ENCODE measurements at places on chromosomes 1 and 21.

DNA sequence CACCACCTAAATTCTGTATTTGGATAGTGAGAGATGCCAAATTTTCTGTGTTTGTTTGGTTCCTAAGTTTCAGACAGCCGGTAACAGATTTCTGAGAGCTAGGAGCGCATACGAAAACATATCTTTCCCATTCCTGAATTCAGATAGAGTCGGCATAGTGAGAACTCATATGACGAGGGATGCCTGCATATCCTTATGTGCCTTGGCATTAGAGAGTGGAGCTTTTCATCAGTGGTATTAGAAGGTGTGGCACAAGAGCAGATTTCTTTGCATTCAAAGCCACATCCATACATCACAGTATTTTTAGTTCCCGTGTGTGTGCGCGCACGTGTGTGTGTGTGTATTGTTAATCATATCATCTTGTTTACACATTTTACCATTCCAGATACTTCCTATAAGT lies 85.8 kb downstream of the ATP5PO start:
- no peak for DNase-seq

DNA sequence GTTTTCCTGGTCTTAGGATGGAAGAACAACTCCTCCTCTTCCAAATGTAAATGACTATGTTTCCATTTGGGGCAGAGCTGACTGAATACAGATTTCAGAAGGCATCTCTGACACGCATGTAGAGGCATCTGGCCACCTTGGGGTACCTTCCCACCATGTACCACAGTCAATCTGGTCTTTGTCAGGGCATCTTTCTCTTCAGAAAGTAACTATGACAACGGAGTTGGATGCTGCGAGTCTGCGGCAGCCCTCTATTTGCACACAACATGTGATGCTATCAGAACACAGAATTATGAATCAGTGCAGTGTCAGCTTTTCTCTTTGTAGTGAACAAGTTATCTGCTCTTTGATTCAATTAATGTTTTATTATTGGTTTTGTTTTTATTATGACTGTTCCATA lies 94.7 kb downstream of the TSEN15 start:
- no peak for DNase-seq

GRCh38 chr1:32350785-32351398 lies 11.4 kb downstream of the FAM229A start:
- peak; percentile 76 for DNase-seq

GRCh38 chr1:228512781-228513198 lies 25.6 kb downstream of the RNF187 start:
- no peak for DNase-seq

DNA sequence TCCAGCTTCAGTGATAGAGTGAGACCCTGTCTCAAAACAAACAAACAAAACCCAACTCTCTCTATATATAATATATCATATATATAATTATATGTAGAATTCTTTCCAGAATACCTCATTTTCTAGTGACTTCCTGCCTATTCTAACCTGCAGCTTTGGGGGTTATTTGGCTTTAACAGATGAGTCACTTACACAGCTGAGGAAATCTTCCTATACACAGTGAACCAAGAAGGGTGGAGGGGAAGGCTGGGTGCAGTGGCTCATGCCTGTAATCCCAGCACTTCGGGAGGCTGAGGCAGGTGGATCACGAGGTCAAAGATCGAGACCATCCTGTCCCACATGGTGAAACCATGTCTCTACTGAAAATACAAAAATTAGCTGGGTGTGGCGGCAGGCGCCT lies 9.2 kb downstream of the RAB29 start:
- no peak for DNase-seq

DNA sequence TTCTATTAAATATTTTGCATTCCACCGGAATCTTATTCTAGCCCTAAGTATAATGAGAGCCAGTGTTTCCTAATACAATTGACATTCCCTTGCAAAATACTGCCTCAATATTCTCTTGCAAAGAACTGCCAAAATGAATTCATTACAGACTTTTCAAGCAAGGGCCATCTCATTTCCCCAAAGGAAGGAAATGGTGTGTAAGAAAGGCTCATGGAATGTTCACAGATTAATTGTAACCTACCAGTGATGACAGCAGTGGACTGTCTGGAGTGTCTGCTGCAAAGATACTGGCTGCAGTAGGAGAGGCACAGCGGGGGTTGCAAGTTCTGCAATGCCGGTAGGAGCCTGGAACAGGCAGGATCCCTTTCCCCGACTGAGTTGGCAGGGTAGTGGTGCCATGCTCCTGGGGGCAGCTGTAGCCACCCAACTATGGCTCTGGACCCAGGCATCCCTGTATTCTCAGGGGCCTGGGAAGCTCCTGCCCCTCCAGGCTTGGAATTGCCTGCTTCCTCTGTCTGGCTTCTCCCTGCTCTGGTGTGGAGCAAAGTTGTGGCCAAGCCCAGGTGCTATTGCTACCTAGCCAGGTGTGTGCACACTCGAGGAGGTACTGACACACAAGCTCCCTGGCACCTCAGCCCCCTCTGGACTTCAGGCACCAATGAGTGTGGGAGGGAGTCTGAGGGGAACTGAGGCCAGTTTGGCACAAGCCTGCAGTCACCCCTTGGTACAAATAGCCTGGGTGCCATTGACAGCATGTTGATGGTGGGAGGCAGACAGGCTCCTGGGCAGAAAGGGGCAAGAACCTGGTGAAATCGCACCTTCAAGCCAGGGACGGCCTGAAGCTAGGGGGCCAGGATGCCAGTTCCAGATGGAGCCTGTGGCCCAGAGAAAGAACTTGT lies 1371.0 kb downstream of the KCNT2 start:
- DNase-seq: no peak

- no peak for DNase-seq
Observed at GRCh38 chr1:52850951-52851350, 8.4 kb downstream of the ZYG11A start.

DNA sequence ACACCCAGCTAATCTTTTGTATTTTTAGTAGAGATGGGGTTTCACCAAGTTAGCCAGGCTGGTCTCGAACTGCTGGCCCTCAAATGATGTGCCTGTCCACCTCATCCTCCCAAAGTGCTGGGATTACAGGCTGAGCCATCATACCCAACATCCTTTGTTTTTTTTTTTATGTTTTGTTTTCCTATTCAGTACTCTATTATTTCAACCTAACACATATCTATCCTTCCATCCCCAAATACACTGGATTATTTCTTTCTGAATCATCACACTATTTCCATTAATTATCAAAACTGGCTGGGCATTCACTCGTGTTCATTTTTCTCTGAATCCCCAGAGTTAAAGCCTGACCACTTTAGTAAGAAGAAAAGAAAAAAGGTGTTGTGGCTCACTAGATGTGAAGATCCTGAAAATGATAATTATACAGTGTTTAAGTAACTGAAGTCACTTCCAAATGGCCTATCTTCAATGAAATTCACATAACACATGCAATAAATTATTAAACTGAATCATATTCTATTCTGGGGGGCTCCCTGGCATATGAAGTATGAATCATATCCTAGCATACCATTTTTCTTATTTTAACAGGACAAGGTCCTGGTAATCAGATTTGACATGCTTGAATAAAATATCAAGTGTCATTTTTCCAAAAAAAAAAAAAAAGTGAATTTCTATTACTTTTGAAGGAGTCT lies 1754.2 kb downstream of the BRINP3 start:
- DNase-seq: no peak

GRCh38 chr1:70819785-70820184 lies 227.8 kb downstream of the PTGER3 start:
- no peak for DNase-seq

GRCh38 chr1:3732434-3733093 lies 19.7 kb upstream of the CCDC27 start:
- no peak for DNase-seq

DNA sequence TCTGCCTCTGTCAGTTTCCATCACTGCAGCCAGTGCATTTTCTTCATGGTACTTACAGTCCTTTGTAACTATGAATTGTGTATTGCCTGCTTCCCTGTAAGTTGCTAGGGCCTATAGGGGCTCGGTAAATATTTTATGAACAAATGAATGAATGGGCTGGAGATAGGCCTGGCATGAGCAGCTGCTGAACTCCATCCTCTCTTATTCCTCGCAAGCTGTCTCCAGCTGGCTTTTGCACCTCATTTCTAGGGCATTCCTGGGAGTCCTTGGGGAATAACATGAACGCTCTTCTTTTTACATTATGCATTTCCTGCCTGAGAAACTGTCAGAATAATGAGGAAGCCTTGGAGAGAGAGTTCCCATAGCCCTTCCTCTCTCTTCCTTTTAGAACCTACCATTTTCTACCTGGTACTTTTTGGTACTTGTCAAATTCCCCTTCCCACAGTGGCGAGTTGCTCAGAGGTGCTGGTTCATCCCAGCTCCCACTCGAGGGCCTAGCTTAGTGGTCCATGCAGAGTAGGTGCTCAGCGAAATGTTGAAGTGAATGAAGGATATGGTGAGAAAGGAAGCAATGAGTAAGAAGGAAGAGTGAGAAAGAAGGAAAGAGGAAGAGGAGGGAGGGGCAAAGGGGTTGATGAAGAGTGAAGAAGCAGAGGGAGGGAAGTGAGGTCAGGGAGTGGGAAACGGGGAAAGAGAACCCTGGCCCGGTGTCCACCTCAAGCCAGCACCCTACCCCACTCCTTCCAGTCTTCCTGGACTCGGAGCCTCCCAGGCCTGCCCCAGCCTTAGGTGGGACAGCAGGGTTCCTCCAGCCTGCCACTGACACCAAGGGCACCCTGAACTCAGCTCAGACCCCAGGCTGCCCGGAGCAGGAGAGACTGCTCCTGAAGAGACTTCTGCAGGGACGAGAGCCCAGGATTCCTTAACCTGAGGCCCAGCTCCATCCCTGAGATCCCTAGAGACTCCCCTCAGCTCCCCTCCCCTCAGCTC lies 29.6 kb downstream of the KCNC4 start:
- no peak for DNase-seq

DNA sequence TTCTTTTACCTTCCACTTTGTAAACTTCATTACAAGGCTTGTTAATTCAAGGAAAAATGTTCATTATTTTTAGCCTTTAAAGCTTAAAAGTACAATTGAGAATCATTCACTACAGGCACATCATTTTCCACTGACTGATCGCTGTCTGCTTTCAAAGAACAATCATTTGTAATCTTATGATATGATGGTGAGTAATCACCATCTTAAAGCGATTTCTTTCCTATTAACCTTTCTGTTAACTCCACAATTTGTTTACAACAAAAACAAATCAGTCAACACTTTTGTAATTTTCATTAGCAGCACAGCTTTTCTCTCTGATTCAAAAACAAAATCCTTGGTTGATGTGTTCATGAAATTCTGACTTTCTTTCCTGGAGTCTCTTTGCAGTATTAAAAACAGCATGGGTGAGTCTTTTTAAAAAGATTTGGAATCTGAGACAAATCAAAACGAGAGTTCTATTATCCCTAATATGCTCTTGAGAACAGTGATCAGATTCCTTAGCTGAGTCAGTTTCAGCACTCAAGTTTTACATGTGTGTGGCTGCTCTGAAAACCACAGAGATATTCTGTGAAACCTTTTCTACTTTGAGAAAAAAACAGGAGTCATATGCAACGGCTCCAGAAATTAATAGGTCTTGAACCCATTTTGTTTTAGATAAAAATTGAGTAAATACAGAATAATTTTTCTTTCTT lies 145.8 kb upstream of the TMPRSS15 start:
- no peak for DNase-seq

DNA sequence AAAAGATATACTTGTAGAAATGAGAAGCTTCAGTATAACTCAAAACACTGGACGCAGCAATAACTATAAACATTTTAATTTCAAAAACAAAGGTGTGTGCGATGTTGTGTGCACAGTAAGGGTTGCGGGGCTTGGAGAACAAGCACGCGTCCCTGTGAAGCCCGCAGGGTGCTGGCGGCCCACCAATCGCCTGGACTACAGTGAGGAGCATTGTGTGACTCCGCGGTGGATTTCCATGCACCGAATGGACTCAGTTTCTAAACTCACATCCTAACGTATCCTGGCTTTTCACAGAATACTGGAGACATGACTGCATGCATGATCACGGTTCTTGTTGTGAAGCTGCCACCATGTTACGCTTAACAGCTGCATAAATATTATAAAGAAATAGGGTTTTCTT lies 33.0 kb downstream of the NTPCR start:
- no peak for DNase-seq

- DNase-seq: no peak
Observed at GRCh38 chr1:169106921-169107602, 572 bp downstream of the ATP1B1 start.

DNA sequence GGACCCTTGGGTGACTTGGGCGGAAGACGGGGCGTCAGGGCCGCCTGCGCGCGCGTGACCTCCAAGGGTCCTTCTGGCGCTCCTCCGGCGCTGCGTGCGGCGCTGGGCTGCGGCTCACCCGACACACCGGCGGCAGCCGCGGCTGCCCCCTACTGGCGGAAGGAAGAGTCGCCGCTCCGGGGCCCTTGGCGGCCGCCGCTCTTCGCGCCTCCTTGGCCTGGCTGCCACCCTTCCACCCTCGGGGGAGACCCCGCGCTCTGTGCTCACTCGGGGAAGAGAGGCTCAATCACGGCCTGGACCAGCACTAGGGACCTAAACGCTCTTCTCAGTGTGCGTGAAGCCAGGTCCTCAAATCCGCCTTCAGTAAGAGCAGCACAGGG lies 89.7 kb downstream of the DMRTA2 start:
- DNase-seq: peak; percentile 31

DNA sequence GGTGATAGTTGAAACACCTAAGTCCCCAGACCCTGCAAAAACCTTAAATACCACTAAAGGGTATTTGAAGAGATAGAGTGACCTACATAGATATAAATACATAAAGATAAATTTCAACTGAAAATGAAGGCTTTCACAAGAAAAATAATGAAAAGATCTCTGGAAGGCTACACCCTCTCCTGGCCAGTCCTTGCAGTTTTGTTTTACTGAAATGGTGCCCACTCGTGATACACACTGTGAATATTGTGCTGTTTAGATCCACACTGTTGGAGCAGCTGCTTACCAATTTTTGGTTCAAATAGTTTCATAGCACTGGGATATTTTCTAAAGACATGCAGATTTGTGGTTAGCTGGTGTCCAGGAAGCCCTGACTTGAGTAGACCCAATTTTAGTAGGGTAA lies 31.5 kb upstream of the RNF187 start:
- no peak for DNase-seq

GRCh38 chr1:21607549-21608529 lies 61.3 kb downstream of the RAP1GAP start:
- DNase-seq: peak; percentile 89

DNA sequence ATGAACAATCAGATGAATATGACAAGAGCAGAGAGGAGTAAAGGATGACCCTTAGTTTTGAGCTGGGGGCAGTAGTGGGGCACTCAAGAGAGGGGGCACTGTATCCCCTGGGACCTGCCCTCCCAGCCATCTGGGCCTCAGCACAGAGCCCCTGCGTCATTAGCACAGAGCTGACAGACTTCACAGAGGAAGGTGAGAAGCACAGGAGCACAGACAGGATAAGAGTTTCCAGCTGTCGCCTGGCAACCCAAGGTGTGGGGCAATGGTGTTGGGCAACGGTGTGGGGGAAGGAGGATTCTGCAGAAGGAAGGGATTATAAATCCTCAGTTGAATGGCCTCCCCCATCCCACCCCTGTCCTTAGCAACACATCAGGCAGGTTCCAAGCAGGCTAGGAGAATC lies 30.2 kb downstream of the RAB3B start:
- DNase-seq: no peak

DNA sequence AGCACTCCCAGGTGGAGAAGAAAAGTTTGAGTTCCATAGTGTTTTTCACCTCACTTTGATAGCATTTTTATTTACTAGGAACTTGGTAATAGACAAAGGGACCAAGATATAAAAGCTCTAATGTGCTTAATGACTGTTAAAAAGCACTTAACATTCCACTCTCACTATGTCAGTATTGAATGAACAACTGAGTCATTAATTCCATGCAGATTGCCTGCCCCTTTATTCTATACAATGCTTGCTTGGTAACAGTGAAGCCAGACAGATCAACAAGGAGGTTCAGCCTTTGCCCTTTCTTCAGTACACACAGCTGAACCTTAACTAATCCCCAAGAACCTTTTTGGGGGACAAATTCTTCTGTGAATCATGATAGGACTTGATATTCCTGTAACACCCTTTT lies 425.5 kb downstream of the NUF2 start:
- DNase-seq: no peak
